ENCODE measurements at places on chromosomes 1 and 21.
A peak's percentile ranks its signal among the peaks of the same experiment; 100 is the strongest.

DNA sequence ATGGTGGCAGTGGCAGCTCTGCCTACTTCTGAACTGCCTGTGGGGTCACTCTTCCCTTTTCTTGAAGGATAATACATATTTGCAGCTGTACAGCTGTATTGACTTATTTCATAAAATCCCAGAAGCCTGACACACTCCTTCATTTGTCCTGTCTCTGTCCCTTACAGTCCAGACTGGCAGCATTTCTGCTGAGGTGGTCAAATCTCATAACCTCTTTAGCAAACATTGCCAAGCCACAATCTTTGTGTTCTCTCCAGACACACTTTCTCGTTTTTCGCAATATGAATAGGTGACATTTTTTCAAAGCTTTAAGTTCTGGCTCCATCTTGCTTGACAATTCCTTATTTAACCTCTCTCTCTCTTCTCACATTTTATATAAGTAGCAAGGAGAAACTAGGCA is 15.2 kb downstream of the LY9 start:
- DNase-seq, result no peak

DNA sequence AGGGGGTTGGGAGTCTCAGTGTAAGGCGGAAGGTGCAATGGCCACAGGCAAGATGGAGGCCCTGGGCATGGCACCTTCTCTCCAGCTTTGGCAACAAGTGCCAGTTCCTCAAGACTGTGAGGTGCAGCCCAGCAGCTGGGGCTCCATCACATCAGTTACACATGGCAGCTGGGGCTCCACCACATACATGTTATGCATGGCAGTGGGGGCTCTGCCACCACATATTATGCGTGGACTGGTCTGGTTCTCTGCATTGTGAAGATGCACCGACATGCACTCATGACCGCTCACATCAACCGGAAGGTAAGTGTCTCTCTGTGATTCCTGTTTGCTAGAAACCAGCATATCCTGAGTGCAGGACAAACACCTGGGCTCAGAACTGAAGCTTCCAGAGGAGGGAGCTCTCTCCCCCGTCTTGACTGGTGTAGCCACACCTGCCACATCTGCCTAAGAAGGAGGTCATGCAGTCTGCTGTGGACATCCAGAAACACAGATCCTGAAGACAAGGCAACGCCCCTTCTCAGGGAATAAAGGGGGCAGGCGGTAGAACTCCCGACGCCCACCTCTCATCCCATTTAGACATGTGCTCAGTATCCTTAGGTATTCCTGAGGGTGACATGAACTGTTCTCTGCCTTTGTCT is 104.1 kb upstream of the TMPRSS2 start:
- no peak for DNase-seq

GRCh38 chr1:230495891-230496385 is 69.8 kb upstream of the PGBD5 start:
- DNase-seq, result no peak

- DNase-seq, result peak; percentile 10
Observed at GRCh38 chr21:31397939-31398338, 53.9 kb upstream of the TIAM1 start.

DNA sequence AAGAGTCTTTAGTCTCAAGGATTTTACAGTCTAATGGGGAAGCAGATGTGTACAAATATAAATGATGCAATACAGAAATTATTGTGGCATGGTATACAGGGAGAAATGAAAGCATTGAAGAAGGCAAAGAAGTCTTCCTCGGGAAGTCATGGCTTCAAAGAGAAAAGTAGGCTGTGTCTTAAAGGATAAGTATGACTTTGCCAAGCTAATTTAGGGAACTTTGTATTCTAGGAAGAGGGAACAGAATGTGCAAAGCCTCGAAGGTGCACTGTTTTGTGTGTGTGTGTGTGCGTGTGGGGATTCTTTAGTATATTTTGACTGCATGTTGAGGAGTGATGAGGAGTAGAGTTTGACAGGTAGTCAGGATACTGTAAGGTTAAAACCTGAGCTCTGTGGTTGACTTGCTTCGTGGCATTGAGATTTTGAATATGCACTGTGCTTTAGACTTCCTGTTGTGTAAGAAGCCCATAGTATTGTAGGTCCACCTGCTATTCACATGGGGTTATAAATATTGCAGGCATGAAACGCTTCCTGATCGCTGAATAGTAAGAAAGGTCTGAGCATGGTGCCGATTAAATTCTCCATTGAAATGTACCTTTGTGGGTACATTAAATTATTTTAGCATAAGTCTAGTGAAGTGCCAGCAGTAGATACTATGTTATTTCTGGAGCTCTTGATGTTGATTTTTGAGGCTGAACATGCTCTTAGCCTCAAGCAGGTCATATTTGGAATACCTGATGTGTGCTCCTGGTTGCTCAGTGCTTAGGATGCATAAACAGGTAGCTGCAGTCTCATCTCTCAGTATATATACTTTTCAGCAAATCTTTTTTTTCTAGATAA is 8.0 kb downstream of the SMAP2 start:
- DNase-seq, result peak; percentile 52

DNA sequence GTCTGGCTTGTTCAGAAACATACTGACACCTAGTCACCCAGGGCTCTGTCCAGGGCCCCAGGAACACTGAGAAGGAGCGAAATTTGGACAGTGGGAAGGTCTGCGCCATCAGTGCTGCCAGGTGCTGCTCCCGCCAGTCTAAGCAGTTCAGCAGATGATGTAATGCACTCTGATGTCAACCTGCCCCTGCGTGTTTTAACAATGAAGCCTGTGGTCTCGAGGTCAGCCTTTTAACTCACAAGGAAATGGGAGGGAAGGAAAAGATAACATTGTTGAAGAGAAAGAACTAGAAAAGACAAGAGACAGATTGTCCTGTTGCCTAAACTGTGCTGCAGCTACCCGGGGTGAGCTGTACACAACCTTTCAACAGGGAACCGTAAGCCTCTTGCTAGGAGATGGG is 126.6 kb upstream of the IFFO2 start:
- no peak for DNase-seq

GRCh38 chr1:60149251-60149650 is 75.7 kb upstream of the C1orf87 start:
- no peak for DNase-seq

DNA sequence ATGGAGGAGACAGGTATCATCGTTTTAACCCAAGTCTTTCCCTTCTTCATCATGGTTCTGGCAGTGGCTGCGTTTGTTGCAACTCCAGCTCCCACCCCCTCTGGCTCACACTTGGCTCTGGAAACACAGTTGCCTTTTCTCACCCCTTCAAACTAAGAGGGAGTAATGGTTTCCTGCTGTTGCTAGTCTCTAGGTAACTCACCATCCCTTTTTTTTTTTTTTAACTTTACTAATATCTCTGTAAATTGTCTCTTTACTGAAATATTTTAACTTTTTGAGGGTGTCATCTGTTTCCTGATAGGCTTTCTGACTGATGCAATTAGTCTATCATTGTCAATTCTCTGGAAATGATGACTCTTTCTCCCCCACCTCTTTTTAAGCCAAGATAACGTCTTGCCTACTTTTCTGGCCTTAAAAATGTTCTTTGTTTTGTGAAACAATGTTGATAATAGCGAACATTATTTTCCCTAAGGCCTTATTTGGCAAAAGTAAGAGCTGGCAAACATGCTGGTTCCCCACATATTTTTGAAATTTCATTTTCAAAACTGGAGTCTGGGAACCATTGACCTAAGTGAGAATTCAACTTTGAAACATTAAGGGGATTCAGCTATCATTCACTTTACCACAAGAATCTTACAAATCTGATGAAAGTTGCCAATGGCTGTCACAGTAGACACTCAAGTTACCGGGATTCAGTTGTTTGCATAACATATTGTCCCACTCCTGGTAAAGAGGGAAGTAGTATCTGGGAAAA is 85.3 kb downstream of the LEPR start:
- no peak for DNase-seq

DNA sequence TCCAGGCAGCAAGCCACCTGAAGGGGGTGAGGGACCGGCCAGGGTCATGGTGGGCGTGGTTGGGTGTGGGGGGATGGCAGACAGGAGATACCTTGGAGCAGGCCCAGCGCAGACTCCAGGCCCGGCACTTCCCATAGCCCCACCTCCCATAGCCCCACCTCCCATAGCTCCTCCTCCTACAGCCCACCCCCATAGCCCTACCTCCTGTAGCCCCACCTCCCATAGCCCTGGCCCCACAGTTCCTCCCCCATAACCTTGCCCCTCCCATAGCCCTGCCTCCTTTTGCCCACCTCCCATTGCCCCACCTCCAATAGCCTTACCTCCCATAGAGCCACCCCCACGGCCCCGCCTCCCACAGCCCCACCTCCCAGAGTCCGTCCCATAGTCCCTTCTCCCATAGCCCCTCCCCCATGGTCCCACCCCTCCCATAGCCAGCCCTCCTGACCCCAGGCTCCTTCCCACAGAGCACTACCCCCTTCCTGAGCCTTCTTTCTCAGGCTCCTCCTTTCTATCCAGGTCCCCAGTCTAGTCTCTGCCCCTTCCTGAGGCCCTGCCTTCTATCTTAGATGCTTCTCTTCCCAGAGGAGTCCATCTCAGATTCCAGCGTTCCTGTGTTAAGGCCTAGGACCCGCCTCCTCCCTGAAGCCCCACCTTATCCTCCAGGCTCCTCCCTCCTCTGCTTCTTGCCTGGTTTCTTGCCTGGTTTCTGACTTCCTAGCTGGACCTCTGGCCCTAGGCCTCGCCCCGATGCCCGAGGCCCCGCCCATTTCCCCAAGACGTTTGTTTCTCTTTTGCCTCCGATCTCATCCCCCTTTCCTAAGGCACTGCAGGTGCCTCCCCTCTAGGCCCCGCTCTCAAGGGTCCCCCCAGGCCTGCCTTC is 46.8 kb downstream of the PTPRU start:
- DNase-seq, result no peak

- no peak for DNase-seq
Observed at GRCh38 chr1:159675046-159675445, 39.3 kb downstream of the CRP start.

DNA sequence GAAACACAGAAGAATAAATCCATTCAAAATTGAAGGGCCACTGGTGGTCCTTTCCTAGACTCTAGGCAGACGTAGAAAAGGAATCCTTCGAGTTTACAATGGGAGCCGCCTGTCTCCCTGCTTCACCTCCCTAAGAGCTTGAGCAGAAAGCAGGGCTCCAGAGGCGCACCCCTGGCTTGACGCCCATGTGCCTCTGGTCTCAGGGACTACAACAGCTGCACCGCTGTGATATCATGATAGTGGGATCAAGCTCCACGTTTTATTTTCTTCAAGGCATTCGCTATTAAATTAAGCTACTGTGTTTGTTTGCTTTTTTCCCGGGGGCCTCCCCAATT is 403 bp upstream of the C1orf122 start:
- no peak for DNase-seq

DNA sequence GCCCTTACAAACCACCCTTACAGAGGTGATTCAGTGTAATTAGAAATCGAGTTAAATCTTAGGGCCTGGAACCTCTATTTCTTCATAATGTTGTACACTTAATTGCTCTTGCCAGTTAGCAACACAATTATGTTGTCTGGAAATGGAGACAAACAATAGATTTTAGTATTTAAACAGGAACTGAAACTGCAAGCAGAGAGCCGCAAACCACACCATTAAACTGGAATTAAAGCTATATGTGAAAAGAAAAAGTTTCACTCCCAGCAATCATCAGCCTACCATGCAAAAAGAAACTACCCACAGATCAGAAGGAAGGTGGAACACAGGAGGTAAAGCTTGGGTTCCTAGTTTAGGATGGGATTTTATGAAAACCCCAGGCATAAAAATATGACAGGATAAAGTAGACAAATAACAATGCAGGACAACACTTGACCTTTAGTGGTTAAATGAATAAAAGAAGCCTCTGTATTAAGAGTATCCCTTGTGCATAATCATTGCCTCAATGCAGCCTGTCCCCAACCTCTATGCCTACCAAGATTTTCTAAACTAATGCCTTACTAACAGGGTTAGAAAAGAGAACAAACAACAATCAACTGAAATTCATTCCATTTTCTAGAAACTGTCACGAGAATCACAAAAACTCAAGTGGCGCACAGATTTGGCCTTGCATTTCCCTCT is 304.3 kb upstream of the ESRRG start:
- DNase-seq, result no peak

DNA sequence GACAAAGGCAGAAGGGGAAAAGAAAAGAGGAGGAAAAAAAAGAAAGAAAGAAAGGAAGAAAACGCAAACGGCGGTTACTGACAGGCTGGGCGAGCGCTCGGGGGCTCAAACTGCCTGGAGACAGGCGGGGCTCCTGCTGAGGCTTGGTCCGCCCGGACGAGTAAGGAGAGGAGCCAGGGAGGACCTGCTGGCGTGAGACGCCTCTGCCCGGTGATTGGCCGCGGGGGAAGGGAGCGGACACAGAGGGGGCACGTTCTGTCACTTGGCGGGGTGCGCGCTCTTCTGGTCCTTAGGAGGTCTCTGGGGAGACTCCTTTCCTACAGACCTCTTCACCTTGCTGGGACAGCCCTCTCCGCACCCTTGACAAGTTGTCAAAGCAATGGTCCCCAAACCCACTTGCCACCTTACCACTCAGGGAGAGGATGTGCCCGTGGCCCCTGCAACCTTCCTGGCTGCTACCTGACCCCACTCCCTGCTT is 791 bp upstream of the PIK3R3 start:
- no peak for DNase-seq

GRCh38 chr1:206933333-206933945 is 11.7 kb upstream of the FCMR start:
- peak; percentile 74 for DNase-seq

GRCh38 chr1:202037706-202038296 is 27.4 kb downstream of the ELF3 start:
- no peak for DNase-seq

DNA sequence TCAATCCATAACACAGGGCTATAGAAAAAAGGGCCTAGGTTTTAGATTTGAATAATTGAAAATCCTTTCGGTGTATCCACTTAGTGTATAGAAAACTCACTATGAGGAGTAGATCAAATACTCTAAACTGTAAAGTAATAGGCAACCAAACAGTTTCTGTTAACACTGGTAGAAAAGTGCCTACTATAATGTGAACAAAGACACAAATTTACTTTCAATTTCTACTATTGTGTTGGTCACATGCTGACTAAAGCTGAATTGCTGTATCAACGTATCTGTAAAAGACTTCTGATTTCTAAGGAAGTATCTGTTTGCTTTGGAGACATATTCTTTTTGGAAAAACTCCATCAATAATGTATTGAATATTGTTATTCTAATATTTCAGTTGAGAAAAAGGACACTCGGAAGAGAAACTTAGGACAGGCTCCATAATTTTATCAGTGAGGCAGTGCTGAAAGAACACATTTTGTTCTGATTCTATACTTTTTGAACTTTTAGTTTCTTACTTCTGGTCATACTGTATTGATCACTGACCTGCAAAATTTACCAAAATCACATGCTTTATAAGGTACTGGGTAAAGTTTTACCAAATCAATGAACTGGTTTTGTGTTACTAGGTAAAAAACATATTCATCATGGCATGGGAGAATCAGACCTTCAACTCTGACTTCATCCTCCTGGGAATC is at the start of gene OR2M5:
TSS of gene OR2M5 (plus strand) at position 636 of the 686 bp plus-strand sequence. CDS start at position 636, 0 bp downstream.
- DNase-seq, result no peak

- no peak for DNase-seq
Observed at GRCh38 chr1:216310776-216311175, 112.5 kb downstream of the USH2A start.

- peak; percentile 19 for DNase-seq
Observed at GRCh38 chr1:226406401-226406881, 1.5 kb downstream of the PARP1 start.
